NCI-H774 (cell line): ENCODE measurements at places on chromosomes 11 and 22.

DNA sequence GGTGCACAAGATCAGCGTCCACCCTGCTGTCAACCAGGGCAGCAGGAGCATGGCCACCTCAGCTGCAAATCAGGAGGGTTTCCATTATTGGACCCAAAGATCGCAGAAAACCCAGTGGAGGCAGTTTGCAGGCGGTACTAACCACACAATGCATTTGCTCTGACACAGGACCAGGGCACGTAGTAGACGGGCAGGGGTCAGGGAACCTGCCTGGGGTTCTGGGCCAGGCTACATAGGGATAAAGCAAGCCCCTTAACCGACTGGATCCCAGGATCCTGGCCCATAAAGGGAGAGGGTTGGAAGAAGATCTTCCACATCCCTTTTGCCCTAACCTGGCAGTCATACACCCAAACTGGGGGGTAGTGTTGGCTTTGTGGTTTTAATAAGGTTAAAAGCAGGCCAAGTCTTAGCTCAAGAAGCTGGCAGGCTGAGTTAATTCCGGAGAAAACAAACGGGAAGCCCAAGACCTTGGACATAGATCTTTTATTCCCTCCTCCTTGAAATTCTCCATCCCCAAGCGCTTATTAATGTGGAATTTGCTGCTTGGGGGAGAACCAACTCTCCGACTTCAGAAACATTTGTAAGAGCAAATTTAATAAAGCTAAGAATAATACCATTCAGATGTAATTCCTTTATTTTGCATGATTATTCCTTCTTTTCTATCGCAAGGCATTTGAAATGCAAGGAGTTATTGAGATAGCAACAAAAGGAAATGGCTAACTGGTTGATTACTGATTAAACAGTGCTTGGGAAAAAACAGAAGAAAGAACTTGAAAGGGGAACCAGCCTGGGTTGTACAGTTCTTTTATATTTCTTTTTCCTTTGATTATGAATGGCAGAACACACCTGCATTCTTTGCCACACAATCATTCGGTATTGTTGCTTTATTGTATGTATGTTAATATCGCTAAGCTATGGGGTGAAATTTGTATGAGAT is 6.3 kb upstream of the ARHGAP8 start:
- no peak for DNase-seq

- DNase-seq = no peak
Observed at GRCh38 chr11:130510407-130511006, 62.1 kb downstream of the ADAMTS15 start.

- no peak for DNase-seq
Observed at GRCh38 chr22:45738206-45738605, 66.6 kb downstream of the ATXN10 start.

GRCh38 chr11:119853581-119854360 is 124.8 kb upstream of the NECTIN1 start:
- DNase-seq = no peak

- no peak for DNase-seq
Observed at GRCh38 chr11:116647305-116648080, 125.3 kb downstream of the BUD13 start.

DNA sequence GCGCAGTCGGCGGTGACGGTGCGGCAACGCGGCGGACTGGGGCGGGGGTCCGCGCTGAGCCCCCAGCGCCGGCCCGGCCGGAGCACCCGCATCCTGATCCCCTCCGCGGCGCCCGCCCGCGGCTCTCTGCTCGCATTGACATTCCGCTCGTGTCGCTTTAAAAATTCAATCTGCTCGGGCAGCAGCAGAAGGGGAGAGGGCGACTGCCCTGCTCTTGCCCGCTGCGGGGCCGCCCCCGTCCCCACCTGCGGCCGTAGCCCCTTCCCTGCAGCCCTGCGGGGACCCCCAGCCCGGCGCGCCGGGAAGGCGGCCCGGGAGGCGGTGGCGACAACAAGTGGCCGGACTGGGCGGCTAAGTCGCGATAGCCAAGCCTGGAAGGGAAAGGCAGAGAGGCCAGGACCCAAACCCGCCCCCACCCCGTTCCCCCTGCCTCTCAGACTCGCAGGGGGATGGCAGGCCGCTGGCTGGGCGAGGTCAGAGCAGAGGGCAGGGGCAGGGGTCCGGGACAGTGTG is 1.1 kb downstream of the CABP7 start:
- no peak for DNase-seq

GRCh38 chr11:16293204-16293681 is 63.1 kb downstream of the SOX6 start:
- DNase-seq = no peak

DNA sequence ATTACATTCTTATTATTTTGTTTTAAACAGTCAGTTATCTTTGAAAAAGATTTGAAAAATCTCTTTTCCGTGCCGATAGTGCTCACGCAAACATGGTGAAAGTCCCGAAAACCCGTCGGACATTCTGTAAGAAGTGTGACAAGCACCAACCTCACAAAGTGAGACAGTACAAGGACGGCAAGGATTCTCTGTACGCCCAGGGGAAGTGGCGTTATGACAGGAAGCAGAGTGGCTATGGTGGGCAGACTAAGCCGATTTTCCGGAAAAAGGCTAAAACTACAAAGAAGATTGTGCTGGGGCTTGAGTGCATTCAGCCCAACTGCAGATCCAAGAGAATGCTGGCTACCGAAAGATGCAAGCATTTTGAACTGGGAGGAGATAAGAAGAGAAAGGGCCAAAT is 28.7 kb upstream of the CTSD start:
- DNase-seq = no peak
